ENCODE measurements at places on chromosomes 6 and 20.
A peak's percentile ranks its signal among the peaks of the same experiment; 100 is the strongest.

DNA sequence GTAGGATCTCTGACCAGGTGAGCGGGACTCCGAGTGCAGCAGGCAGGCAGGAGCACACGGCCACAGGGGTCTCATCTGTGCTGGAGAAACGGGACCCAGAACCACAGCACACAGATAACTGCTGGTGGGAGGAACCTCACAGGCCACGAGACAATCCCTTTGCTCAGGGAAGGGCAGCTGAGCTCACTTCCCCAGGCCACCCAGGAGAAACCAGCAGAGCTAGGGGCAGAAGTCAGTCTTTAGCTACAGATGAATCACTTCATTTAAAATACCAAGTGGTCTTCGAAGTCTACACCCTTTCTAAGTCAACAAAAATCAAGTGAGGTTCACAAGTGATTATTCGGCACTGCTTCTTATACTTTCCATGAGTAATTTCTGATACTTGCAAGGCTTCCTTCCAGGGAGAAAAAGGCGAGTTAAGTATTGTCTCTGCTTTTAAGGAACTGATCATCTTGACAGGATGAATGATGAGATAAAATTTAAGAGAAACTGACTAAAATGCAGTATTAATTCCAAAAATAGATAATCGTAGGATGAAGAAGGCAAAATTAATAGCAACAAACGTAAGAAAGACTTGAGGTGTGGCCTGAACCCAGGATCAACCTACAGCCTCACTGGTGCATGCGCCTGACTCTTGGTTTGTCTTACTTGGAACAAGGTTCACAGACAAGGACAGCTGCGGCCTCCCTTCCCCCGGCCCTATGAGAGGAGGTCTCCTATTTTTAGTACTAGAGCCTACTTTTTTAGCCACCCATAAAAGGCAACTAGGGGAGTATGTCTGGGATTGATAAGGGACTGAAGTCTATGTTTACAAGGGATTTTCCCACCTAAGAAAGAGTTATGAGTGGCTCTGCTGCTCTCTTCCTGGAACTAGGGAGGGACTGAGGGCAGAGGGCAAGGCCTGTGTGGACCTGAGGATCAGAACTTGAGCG is 233.6 kb downstream of the TTLL2 start:
- no peak for DNase-seq

- DNase-seq = no peak
These were observed 949 bp upstream of the ATXN1 start for GRCh38 chr6:16762268-16762549.

DNA sequence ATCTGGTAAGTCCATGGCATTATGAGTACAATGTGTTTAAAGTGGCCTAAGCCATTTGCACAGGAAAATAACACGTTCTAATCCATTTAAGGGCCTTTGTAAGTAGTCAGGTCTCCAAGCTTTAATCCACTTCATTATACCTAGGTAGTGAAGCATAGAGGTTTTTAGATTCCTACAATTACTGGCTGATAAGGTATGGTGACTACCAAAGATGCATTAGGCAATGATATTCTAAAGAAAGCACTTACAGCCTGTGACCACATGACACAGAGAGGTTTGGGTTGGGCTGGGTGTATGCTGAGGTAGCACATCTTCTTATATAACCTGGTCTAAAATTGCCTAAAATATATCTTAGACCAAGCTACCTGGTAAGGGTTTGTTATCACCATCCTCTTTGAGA is 504.4 kb downstream of the TFAP2B start:
- no peak for DNase-seq

GRCh38 chr6:149035766-149036165 is 281.7 kb upstream of the TAB2 start:
- no peak for DNase-seq

DNA sequence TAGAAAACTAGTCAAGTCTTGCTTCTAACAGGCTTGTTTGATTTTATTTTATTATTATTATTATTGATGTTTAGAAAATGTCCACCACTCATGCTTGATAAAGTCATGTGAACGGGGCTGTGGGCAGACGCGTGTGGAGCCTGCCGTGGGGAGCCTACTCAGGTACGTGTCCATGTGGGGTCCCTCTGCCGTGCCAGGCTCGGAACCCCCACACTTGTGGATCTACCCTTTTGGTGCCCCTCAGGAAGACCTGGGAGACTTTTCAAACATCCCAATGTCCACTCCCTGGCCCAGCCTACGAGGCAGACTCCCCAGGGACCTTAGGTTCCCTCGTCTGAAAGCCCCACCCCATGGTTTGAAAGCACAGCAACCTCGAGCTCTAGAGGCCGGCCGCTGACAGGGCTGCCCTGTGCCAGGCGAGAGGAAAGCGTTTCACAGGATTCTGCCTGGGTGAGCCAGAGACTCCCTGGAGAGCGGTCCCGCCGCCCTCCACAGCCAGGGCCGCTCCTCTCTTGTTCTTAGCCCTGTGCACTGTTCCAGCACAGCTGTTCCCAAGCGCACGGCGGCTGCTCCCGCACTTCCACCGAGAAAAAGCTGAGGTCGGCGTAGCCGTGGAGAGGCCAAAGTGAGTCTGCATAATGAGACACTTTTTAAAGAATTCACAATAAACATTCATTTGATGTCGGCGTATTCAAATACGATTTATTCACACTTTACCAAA is 249.7 kb downstream of the TTLL2 start:
- no peak for DNase-seq

DNA sequence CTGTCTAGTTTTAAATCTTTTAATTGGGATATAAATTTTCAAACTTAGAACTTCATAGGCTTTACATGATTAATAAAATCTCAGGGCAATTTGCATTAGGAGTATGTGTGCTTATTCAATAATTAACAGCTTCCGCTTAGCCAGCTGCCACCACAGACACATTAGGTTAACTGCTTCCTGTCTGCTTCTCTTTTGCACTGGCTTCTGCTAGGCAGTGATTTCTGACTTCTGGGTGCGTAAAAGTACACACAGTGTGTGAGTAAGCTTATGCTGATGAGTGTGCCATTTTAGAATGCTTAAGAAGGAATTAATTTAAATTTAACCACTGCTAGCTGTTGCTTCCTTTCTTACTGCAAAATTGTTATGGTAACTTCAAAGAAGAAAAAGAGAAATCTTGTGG is 73.9 kb downstream of the F13A1 start:
- no peak for DNase-seq

DNA sequence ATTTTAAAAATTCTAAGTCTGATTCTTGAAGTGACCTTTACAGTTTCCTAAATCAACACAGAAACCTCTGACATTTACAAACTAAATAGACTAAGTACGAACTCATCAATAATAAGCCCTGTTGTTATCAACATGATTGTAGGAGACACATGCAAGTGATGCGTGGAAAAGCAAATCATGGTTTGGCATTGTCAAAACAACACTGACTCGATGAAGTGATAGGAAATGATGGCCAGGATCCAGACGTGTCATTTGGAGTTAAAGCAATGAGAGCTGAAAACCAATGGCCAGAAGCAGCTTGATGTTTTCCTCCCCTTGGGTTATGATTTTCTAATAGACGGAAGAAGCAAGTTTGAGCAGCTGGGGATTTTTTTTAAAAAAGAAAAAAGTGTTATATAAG is 117.4 kb upstream of the FAM184A start:
- DNase-seq = no peak

DNA sequence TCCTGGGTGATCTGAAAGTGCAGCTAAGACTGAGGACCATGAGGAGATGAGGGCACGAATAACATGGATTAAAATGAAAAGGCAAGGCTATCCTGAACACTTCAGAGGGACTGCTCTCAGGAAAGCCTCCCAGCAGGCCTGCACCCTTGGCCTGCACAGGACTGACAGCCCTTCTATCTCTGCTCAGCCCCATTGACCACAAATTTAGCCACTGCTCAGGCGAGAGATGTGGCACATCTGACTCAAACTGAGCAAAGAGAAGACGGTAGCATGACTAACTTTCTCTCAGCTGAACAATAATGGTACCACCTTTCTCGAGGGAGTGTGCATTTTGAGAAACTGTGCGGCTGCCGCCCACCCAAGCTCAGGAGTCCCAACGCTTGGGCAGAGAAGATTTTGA is 257.5 kb downstream of the ADGB start:
- no peak for DNase-seq

DNA sequence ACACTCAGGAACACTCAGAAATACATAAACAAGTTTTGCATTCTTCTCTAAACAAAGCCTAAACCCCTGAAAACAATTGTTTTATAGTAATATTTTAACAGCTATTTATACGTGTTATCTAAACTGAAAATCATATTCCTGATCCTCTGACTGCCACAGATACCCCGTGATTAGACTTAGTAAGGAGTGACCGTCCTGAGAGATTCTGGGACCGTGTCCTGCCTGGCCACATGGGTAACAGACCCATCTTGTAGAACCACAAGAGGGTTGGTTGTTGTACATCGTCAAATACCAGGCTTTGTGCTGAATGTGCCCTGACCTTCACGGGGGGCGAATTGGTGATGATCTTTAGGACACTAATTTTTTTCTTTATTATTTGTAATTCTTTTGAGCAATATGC is 214.4 kb downstream of the TMEM242 start:
- DNase-seq = no peak

DNA sequence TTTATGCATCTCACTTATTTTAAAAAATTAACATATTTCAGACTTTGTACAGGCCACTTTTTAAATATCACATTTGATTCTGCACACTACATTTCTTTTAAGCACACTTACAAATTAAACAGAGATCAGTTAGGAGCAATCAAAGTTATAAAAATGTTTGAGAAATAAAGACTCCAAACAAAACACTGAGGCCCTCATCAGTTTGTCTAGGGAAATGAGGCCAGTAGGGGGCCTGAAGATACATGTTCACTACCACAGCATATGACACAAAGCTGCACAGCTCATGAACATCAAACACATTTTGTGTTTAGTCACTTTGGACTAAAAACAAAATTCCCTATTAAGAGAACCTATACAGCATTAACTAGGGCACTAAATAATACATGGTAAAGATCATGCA is 180.5 kb downstream of the PDE7B start:
- DNase-seq = peak; percentile 7

GRCh38 chr20:62220666-62221568 is 839 bp upstream of the HRH3 start:
- DNase-seq = no peak

DNA sequence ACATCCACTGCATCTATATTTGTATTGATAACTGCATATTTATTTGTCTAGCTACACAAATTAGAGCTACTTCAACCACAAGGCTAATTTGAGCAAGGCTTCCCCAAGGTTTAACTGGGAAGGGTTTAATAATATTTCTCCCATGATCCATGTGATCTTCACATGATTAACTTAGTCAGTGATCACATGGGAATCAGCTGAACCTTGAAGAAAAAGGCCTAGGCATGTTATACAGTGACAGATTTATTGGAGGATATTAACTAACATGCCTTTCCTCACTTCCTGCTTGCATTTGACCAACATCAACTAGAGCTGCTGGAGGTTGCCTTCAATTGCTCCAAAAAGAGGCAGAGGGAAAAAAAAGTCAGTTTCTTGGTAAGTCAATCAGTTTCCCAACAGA is 417.0 kb downstream of the HAO1 start:
- no peak for DNase-seq

DNA sequence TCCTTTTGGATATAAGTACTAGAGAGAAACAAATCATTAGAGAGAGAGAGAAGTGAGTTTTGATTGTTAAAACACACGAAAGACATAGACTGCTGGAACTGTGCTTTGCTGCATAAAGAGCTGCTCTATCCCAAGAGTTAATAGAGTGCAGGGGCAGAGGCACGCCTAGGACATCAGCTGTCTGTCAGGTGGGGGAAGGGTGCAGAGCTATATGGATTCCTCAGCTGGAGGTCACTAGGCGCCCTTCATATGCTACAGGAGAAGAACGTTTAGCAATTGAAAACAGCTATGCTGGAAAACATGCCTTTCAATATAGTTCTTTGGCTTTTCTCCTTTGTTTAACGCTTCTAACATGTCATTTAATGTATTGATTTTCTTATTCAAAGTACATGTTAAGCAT is 169.0 kb upstream of the MCHR2 start:
- no peak for DNase-seq

DNA sequence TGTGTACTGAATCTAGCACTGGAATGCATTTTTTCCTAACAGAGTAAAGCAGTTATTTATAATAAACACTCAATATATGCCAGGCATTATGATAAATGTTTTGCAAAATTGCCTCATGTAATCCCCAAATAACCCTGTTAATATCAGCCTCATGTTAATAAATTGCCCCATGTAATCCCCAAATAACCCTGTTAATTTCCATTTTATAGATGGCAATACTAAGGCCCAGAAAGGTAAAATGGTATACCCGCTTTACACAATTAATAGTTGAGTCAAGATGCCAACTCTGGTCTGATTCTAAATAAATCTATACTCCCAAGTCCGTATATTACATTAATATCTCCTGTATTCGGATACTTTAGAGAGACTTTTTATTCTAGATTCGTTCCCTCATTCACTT is 6.3 kb downstream of the MYB start:
- no peak for DNase-seq

DNA sequence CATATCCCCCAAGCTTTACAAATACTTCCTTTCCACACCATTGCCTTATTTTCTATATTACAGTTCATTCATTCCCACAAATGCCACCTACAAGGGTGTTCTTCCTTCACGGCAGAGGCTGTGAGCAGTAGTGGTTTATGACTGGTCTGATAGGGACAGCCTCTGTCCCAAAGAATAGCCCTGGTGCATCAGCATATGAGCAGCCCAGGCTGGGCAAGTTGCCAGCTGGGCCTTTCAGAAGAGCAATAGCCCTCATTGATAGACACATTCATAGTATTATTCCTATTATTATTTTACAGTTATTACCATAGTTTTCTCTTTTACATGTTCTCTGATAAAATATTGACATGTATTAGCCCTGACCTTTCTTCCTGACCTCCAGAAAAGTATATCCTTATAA is 149.9 kb downstream of the MMS22L start:
- DNase-seq = no peak

GRCh38 chr6:129908858-129909257 is 47.7 kb upstream of the TMEM244 start:
- no peak for DNase-seq

Data from stimulated activated naive CD4-positive, alpha-beta T cell (primary cell).